ENCODE measurements at places on chromosomes 7 and 10. TPM values are rescaled to one million over a fixed set of nuclear protein-coding genes. Genes with fewer than 3 reads are reported as not detected.

Gene HERPUD2
- total RNA-seq, result 20.5 TPM

GRCh38 chr7:43735403-43735801 lies 6.1 kb upstream of the COA1 start:
- no peak overlapping the region for H3K27ac ChIP-seq
- no peak for DNase-seq
- no peaks in the 10 kb centered on the region for H3K36me3 ChIP-seq

DNA sequence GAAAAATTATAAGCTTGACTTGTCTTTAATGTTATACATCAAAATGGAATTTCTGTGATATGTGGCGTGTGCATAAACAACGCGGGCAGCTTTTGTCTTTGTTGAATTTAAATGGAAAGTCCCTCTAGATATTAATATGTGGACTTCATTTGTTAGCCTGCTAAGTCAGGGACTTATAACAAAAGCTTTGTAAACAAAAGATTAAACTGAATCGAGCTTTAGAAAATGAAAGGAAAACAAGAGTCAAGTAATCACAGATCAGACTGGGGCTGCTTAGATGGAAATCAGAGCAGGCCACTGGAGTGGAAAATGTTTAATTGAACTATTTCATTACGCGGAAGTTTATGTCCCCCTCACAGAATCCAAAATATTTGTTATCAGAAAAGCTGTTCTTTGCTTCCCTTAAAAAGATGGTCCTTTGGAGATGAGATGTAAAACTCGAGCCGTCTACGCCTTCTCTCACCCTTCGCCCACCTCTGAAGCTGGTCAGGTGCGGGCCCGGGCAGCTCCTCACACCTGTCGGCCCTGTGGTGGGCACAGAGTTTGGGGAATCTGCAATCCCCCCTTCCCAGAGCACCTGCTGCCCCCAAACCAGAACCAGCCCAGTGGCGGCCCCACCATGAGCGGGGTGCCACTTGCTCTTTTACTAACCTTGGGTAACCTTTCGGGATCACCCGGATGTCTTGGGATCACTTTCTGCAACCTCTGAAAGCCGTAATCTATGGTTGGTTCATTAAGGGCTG lies 116.2 kb downstream of the EBF3 start:
- DNase-seq, result no peak
- no peak overlapping the region for H3K27ac ChIP-seq
- H3K4me1 ChIP-seq, result no peaks in the 10 kb centered on the region
- H3K27me3 ChIP-seq, result no peaks in the 10 kb centered on the region

DNA sequence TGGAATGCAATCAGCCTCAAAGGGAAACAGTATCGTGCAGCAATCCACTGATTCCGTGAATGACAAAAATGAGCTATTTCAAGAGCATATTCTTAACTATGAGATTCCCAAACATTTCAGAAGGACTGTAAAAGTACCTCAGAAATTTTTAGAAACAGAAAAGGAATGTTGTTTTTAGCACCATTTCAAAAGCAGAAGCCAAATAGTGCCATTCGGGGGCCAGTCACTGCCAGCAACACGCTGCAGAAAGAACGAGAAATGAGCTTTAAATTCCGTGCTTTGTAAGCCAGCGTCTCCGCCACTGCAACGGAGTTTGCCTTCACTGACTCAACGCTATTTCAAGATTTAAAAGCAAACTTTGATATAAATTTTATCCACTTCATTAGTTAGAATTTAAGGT lies 6.3 kb downstream of the NUDT5 start:
- no peak for DNase-seq
- no peak overlapping the region for H3K4me3 ChIP-seq
- no peaks in the 10 kb centered on the region for H3K27me3 ChIP-seq
- peaks cover 10% of the 10 kb centered on the region for H3K4me1 ChIP-seq

Gene WDFY4
- total RNA-seq, result 0.22 TPM

All from HCT116 (cell line).